ENCODE measurements at places on chromosomes 12 and 14. TPM values are rescaled to one million over a fixed set of nuclear protein-coding genes. Genes with fewer than 3 reads are reported as not detected.

The CD163 gene
- not detected for total RNA-seq

The CCDC60 gene
- total RNA-seq: not detected

The GARIN6 gene
- not detected for total RNA-seq

The CLEC4C gene
- not detected for total RNA-seq

The RHOJ gene
- 7.6 TPM for total RNA-seq

The TBX5 gene
- 2.1 TPM for total RNA-seq

The TRAF3 gene
- 10.0 TPM for total RNA-seq

The PAPLN gene
- total RNA-seq: 25.0 TPM

The TMEM229B gene
- total RNA-seq: 1.8 TPM

The TC2N gene
- total RNA-seq: 1.5 TPM

The HCAR3 gene
- not detected for total RNA-seq

The CLEC4A gene
- total RNA-seq: not detected

The FGD4 gene
- 7.5 TPM for total RNA-seq

The METTL17 gene
- 74.7 TPM for total RNA-seq

The FSCB gene
- not detected for total RNA-seq

The SLC22A17 gene
- 23.2 TPM for total RNA-seq

The FAM234B gene
- total RNA-seq: 9.5 TPM

The CD163L1 gene
- not detected for total RNA-seq

All from pericardium fibroblast (primary cell).